ENCODE measurements at places on chromosomes 11 and 22. TPM values are rescaled to one million over a fixed set of nuclear protein-coding genes. Genes with fewer than 3 reads are reported as not detected.

DNA sequence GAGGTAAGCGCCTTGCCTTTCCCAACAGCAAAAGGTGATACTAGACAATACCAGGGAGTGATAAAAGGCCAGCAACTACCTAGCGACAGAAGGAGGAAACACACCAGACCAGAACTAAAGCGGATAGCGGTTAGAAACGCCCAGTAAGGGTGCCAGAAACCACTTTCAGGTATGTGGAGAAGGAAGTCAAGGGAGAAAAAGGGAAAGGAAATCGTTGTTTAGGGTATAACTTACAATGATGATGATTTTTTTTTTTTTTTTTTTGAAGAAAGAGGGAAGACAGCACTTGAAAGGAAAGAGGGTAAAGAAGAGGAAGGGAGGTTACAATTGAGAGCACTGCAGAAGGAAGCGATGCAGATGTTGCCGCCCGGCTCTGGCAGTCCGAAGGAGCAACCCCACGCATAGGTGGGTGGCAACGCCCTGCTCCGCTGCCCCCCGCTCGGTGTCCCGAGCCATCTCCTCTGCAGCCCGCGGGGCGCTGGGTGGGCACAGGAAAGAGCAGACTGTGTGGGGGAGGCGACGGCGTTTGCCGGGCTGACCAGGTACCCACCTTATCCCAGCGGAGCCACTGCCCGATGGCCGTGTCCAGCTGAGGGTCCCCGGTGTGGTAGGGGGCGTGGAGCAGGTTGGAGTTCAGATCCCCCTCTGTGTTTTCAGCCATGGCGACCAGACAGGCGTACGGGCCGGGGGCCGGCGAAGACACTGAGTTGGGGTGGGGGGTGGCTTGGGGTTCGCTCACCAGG, 561 bp downstream of the PGM2L1 start:
- peak; percentile 20 for DNase-seq

- DNase-seq: no peak
Observed at GRCh38 chr22:42978453-42979103, 36.4 kb downstream of the PACSIN2 start.

DNA sequence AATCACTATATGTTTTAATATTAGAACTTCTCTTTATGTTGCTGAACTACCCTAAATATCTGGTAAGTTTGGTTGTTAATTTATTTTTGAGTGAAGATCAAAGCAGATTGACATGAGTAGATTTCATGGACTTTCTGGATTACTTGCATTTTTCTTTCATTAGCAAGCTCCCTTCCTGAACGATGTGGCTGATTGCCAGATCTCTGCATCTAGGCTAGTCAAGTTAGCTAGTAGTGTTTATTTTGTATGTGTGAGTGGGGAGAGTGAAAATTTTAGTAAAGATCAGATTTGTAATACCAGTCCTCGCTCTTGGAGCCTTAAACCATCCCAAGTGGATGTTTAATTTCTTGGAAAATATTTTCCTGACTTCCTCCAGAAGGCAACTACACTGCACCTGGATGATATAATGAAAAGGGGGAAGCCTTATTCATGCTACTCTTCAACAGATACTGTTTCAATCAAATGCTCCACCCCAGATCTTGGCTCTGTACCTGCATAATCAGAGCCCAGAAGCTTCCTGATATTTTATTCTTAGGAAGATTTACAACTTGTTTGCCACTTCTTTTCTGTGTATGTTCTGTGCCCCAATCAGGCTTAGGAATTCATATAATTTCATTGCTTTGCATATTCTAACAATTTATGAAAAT, 143.2 kb upstream of the GRIA4 start:
- DNase-seq: no peak

DNA sequence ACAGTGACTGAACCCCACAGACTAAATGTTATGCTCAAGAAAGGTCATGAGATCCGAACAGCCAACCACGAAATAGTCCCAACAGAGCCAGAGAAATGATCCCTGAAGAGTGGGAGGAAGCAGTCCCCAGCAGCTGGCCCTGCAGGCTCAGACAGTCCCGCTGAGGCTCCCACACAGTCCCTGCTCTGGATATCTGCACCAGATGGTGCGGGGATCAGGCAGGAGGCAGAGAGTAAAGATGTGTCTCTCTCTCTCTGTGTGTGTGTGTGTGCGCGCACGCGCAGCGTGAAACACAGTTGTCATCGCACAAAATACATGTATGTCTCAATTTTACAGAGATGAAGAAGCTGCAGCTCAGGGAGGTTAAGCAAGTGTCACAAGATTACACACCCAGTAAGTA, 27.9 kb downstream of the GUCY1A2 start:
- no peak for DNase-seq

POU2AF2 gene
- not detected for total RNA-seq

DNA sequence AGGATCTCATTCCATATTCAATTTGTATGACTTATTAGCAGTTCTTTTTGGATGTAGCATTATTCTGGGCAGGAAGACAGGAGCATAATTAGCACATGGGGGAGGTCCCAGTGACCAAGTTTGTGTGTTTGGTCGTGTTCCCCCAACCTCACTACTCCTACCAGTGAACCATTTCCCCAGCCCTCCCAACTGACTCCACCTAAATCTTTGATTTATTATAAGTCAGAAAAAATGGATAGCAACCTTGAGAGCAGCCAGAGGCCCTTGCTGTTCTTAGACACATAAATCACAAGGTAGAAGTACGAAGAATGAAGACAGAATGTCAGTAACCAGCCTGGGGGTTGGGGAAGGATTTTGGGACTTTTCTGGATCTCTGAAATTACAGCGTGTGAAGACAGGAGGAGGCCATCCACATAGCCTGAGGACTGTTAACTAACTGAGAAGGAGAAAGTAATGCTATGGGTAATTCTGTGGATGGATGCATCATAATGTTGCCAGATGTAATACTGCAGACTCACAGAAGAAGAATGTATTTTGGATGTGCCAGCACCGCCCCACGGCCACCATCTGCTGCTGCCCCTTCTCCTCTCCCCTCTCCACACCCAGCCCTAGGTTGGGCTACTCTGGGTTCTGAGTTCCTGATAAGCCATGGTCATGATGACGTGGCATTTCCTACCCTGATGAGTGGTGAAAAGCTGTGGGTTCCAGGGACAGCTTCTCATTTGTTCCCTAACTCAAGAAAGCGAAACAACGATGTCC, 124.3 kb upstream of the TTC12 start:
- DNase-seq: no peak

DNA sequence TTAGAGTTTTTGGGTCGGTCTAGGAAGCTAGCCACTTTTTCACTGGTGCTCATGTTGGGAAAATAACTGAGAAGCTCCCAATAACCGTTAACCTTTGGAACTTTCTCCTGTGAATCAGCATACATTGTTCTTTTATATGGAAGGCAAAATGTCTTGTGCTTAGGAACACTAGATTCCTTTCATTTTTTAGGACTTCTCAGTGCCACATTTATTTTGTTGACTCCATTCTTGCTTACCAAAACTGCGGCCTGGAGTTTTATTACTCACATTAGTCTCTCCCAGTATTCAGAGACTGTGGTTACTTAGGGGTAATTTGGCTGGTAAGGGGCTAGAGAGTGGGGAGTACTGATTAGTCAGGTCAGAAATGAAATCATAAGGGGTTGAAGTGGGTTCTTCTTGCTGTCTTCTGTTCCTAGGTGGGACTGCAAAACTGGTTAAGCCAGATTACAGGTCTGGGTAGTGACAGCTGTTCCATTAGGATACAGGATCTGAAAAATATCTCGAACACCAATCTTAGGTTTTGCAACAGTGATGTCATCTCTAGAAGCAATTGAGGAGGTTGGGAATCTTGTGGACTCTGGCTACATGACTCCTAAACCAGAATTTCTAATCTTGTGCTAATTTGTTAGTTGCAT, 631.4 kb upstream of the LUZP2 start:
- DNase-seq: no peak

ATL3 gene
- 30.7 TPM for total RNA-seq

DNA sequence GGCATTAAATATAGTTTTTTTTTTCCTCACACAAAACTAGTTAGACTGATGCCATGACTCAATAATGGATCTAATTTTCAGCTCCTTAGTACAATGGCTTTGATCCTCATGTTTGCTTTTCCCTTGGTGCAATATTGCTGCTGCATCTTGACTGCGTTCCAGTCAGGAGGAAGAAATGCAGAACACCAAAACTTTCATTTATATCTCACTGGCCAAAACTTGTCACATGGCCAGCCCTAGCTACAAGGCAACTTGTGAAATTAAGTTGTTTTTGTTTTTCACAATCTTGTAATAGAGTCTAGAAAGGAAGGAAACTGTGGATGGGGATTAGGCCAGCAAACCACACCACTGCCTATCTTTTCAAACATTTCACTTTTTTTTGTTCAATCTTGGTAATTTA, 36.7 kb downstream of the SMC1B start:
- no peak for DNase-seq

NLRX1 gene
- total RNA-seq: 6.9 TPM

DNA sequence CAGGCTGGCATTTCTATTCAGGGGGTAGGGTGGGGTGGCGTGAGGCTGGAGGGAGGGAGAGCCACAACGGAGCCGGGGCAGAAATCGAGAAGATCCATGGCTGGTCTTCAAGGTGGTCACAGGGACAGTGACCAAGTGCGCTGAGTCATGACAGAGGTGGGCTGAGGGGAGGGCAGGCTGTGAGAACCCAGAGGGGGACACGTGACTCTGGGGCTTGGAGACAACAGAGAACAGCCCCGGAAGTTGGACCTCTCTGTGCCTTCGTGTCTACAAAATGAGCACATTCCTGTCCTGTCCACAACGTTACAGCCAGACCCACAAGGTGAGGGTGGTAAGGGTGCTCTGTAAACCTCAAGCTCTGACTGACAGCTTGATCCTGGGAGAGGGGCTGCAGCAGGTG, 35.1 kb upstream of the ARFGAP3 start:
- no peak for DNase-seq

BATF2 gene
- total RNA-seq: not detected

GRCh38 chr11:78654071-78654470, 79.4 kb upstream of the NARS2 start:
- no peak for DNase-seq

LRRC75B gene
- 0.40 TPM for total RNA-seq

HARBI1 gene
- 17.4 TPM for total RNA-seq

DDT gene
- total RNA-seq: 74.2 TPM

DNA sequence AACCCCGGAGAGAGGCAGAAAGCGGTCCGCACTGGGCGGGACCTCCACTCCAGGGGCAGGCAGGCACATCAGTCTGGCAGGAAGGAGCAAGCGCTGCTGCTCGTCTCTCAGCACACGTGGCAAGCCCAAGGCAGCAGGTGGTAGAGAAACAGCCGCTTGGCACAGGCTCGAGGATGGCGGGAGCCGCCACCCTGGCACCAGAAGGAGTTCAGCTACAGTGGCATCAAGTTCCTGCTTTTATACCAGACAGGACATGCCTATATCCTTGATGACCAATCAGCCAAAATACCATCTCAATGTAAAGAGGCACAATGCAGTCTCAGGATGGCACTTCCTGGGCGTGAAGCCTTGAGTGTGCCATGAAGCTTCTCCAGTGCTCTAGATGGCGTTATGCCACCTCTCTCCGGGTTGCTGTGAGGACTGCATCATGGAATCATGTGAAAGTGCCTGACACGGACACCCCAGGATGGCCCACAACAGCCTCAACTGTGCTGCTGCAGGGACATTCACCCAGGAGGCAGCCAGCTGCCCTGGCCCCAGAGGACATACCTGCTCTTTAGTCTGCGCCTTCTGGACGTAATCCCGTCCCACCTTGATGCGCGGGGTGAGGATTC, 64.8 kb downstream of the APOL1 start:
- no peak for DNase-seq

MCAM gene
- 54.0 TPM for total RNA-seq

DNA sequence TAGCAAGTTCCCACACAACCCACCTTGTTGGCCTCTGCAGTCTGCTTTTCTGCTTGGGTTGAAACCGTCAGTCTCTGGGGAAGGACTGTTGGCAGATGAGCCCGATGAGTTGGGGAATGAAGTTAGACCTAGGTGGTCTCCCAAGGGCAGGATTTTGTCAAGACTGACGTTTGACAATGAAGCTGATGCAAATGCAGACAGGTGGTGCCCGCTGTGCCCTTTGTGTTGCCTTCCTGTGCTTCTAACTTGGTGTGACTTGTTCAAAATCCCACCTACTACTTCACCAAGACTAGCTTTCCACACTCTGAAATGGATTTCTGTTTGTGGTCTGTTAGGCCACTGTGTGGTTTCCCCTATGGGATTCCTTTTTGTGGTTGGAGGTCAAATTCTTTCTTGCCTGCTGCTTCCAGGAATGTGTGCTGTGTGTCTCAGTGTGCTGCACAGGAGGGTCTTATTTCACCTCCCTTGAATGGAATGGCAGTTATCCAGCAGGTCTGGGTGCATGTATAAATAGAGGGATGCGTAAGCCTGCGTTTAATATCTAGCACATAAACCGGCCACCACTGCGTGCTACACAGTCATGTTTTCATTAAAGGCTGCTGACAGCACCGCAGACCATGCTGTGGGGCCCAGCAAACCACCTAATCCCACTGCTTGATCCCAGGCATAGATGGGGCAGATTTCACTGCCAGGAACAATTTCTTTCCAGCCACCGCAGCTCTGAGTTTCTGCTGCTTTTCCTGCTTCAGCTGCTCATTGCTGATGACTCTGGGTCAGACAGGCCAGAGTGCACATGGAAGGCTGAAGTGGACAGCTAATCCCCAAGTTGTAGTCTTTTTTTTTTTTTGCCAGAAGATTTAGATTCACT, 44.8 kb downstream of the ADAMTS8 start:
- DNase-seq: no peak

- DNase-seq: no peak
Observed at GRCh38 chr22:44085743-44086270, 61.7 kb downstream of the PARVB start.

- no peak for DNase-seq
Observed at GRCh38 chr11:119130662-119131061, 9.3 kb downstream of the HINFP start.

- DNase-seq: no peak
Observed at GRCh38 chr11:61356706-61357105, 5.0 kb downstream of the CYB561A3 start.

OR5P2 gene
- total RNA-seq: not detected

- DNase-seq: no peak
Observed at GRCh38 chr11:75802021-75802912, 12.7 kb upstream of the UVRAG start.

- DNase-seq: no peak
Observed at GRCh38 chr22:28282405-28283067, 363.5 kb upstream of the PITPNB start.

SH3BP1 gene
- 79.7 TPM for total RNA-seq

GRCh38 chr11:43690929-43691725, 10.6 kb downstream of the HSD17B12 start:
- DNase-seq: no peak

GRCh38 chr11:116243991-116244390, 528.8 kb downstream of the BUD13 start:
- DNase-seq: no peak

GRCh38 chr11:19633276-19633675, 79.4 kb upstream of the NAV2 start:
- no peak for DNase-seq

- no peak for DNase-seq
Observed at GRCh38 chr11:42234451-42234951, 775.0 kb upstream of the LRRC4C start.

DNA sequence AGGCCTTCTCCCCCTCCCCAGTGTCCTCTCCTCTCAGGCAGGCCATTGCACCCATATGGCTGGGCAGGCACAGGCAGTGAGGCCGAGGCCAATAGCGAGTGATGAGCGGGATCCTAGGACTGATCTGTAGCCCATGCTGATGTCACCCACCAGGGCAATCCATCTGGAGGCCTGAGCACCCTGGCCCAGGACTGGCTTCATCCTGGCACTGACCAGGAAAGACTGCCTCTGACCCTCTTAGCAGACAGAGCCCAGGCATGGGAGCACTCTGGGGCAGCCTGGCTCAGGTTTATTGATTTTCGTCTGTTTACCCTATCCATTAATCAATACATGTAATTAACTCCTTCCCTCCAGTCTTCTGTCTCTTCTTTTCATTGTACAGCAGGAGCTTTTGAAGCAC, 5.1 kb upstream of the TIRAP start:
- no peak for DNase-seq

C11orf65 gene
- total RNA-seq: 1.7 TPM

All from T-helper 17 cell (primary cell).